Esophagus squamous epithelium (tissue), 5 donors: ENCODE measurements at places on chromosomes 7 and 10. TPM values are rescaled to one million over a fixed set of nuclear protein-coding genes. Genes with fewer than 3 reads are reported as not detected.

- DNase-seq = no peak
- H3K27me3 ChIP-seq = no peaks in the 10 kb centered on the region
- no peaks in the 10 kb centered on the region for H3K4me1 ChIP-seq
Observed at GRCh38 chr7:142329062-142329790, 71.4 kb upstream of the PRSS58 start.

DNA sequence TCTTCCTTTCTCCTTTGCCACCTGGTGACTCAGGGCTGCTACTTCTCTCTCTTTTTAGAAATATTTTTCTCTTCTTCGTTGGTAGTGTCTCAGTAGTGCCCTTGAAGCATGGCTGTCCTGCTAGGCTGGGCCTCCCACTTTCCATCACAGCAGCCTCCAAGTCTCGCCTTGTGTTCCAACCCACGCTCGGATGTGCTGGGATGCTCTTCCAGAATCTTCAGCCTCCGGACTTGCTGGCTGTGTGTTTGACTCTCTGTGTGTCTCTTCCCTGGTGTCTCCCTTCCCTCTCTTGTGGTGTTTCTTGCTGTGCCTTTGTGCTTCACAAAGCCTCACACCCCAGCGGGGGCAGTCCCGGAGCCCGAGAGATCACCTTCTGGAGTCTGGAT, 100.5 kb downstream of the INPP5A start:
- no peaks in the 10 kb centered on the region for H3K27me3 ChIP-seq
- no peaks in the 10 kb centered on the region for H3K36me3 ChIP-seq
- no peak overlapping the region for H3K4me3 ChIP-seq
- DNase-seq = no peak

DNA sequence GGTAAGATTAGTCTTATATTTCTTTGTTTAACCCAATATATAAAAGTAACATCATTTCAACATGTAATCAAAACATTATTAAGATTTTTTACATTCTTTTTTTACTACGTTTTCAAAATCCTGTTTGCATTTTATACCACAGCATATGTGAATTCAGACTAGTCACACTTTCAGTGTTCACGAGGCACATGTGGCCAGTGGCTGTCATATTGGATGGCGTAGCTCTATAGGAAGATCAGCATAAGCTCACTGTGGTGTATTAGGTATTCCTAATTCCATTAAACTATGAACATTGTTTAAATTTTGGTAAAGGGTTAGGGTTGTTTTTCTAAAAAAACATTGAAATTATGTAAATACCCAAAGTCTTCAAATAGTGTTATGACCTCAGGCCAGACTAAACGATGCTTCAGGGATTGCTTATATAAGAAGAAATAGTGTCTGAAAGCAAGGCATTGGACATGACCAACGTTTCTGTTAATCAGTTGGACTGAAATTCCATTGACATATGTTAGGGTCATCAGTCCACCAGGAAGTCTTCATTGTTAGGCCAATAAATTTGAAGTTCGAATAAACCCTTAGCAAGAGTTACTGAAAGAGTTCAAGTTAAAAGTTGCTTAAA, 97.0 kb downstream of the BICC1 start:
- H3K4me1 ChIP-seq = no peaks in the 10 kb centered on the region
- no peak overlapping the region for H3K4me3 ChIP-seq
- H3K36me3 ChIP-seq = no peaks in the 10 kb centered on the region
- no peak for DNase-seq

- H3K27me3 ChIP-seq = no peaks in the 10 kb centered on the region
- H3K36me3 ChIP-seq = no peaks in the 10 kb centered on the region
- no peak overlapping the region for H3K27ac ChIP-seq
Observed at GRCh38 chr7:27991006-27991528, 189.5 kb downstream of the JAZF1 start.

DNA sequence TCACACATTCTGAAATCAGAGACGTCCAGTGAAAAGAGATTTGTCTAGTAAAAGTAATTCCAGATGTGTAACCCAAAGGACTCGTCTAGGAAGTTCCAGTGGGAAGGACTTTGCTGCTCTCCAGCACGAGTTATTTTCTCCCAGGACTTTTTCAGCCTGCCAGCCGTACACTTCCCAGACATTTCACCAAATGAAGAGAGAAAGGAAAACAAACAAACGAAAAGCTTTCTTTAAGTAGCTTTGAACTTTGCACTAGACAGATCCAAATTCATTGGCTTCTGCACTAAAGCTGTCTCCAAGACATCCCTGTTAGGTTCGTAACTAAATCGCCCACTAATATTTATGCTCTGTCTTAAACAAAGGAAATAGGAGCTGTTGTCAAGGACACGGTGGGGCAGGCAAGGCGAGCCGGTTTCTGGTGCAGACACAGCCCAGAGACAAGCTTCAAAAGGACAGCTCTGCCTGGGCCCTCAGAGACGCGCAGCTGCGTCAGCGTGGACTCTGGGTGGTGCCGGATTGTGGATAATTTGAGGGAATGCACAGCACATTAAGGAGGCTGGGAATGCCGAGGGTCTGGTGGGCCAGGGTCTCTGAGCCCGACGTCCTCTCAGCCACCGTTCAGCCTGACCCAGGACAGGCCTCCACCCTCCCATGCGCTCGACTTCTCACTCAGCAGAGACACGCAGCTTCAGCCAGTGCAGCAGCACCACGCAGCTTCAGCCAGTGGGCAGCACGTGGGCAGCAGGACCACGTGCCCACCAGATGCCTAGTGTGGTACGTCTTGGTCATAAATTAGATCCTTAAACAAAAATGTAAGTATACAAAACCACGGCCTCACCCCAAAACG, 64.1 kb upstream of the INSIG1 start:
- H3K27ac ChIP-seq = no peak overlapping the region
- no peaks in the 10 kb centered on the region for H3K36me3 ChIP-seq
- H3K4me1 ChIP-seq = no peaks in the 10 kb centered on the region
- no peak overlapping the region for H3K4me3 ChIP-seq
- DNase-seq = no peak
- H3K27me3 ChIP-seq = peaks cover 60% of the 10 kb centered on the region

DNA sequence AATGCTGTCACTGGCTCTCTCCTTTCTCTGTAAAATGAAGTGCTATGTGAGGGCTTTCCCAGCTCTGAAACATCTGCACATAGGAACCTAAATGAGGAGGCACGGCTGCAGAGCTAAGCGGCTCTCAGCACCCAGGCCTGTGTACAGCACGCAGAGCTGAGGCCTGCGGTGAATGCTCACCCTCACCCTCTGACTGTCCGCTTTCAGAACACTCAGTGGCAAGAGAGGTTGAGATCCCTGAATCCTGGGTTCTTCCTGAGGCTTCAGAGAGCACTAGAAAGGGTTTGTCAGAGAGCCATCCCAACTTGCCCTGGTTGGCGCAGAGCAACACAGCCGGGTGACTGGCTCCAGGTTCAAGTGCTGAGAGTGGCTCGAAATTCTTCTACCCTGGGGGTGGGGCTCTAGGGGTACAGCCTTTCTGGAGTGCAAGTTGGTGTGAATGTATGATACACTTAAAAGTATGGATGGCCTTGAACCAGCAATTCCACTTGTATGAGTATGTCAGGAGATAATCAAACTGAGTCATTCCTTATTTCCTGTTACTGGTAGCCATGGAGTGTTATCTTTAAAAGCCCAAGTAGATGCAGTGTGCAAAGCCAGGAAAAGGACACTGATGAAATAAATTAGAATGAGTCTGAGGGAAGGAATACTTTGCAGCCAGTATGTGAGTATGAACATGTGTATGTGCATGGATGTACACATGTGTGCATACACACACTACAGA, 1.7 kb upstream of the CCDC201 start:
- no peaks in the 10 kb centered on the region for H3K27me3 ChIP-seq
- H3K4me3 ChIP-seq = no peak overlapping the region
- no peaks in the 10 kb centered on the region for H3K4me1 ChIP-seq
- no peak for DNase-seq
- no peak overlapping the region for H3K27ac ChIP-seq

DNA sequence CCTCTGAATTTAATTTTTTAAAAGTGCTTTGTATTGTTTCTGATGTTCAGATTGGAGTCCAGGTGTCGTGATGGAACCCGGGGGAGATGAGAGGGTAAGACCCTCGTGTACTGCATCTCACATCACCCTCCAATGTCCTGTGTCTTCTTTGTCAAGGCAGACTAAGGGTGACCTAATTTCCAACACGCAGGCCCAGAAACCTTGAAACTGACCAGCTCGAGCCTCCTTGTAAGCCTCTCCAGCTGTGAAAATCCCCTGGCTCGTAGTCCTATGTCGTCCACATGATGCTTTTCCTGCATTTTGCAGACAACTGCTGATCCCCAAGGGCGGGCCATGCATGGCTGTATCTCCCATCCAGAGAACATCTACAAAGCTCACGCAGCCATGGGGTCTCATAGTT, 220.2 kb downstream of the ARHGAP12 start:
- H3K4me1 ChIP-seq = peaks cover 21% of the 10 kb centered on the region
- H3K27ac ChIP-seq = peak overlapping the region; percentile 61
- DNase-seq = no peak

- no peak for DNase-seq
- H3K27ac ChIP-seq = no peak overlapping the region
- no peak overlapping the region for H3K4me3 ChIP-seq
Observed at GRCh38 chr7:51012569-51013217, 230.0 kb upstream of the GRB10 start.

GRCh38 chr10:116472891-116473290, 45.2 kb downstream of the PNLIPRP3 start:
- H3K27me3 ChIP-seq = no peaks in the 10 kb centered on the region
- no peaks in the 10 kb centered on the region for H3K4me1 ChIP-seq
- H3K4me3 ChIP-seq = no peak overlapping the region
- DNase-seq = no peak
- H3K36me3 ChIP-seq = no peaks in the 10 kb centered on the region

DNA sequence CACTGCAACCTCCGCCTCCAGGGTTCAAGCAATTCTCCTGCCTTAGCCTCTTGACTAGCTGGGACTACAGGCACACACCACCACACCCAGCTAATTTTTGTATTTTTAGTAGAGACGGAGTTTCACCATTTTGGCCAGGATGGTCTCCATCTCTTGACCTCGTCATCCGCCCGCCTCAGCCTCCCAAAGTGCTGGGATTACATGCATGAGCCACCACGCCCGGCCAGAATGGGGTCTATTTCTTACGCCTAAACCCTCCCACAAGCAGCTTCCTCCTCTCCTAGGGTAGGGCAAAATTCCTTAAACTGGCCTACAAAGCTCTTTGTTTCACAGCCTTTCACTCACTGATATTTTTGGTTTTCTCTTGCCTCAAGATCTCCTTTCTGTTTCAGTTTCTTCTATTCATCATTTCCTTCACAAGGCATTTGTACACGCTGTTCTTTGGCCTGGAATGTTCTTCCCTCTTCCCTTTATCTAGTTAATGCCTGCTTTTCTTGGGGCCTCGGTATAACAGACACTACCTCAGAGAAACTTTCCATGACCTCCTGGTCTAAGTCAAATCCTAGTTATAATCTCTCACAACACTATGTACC, 6.7 kb downstream of the CPEB3 start:
- H3K36me3 ChIP-seq = no peaks in the 10 kb centered on the region
- no peaks in the 10 kb centered on the region for H3K27me3 ChIP-seq
- H3K4me3 ChIP-seq = no peak overlapping the region
- H3K27ac ChIP-seq = peak overlapping the region; percentile 71
- no peak for DNase-seq

DNA sequence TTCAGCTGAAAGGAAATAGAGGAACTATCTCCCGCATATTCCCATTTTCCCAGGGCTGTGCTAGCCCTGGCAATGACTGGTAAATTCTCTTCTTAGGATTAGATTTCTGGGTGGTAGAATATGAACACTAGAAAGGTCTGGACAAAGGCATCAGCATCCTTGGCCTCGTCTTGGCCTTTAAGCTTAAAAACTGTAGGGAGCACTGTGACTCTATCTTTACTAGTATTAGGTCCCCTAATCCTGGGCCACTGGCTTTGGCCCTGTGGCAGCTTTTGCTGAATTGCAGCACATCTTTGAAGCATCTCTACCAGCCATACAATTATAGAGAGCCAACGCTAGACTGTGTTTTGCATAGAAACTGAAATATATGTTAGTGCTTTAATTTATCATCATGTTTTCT, 41.5 kb upstream of the EBLN1 start:
- no peaks in the 10 kb centered on the region for H3K36me3 ChIP-seq
- no peak for DNase-seq
- no peak overlapping the region for H3K27ac ChIP-seq
- no peaks in the 10 kb centered on the region for H3K27me3 ChIP-seq

- no peak for DNase-seq
- no peak overlapping the region for H3K27ac ChIP-seq
- no peaks in the 10 kb centered on the region for H3K4me1 ChIP-seq
- H3K27me3 ChIP-seq = no peaks in the 10 kb centered on the region
- H3K36me3 ChIP-seq = no peaks in the 10 kb centered on the region
Observed at GRCh38 chr7:155843426-155844018, 31.3 kb upstream of the SHH start.

GRCh38 chr7:32058002-32058401, 12.2 kb downstream of the PDE1C start:
- no peaks in the 10 kb centered on the region for H3K4me1 ChIP-seq
- no peaks in the 10 kb centered on the region for H3K27me3 ChIP-seq
- no peak overlapping the region for H3K4me3 ChIP-seq
- H3K27ac ChIP-seq = no peak overlapping the region

DNA sequence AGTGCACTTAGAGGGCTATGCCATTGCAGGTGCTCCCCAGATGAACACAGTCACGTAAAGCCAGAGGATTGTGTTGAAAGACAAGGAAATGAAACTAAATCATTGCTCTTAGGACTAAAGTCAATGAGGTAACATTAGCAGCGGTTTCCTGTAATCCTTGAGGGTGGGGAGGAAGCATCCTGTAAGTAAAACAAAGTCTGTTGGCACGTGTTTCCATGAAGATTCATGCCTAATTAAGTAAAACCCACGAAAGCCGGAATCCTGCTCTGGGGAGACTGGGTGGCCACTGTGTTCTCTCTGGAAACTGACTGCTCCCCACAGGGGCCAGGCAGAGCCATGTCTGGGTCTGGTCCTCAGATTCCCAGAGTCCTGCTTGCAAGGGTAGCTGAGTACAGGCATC, 18.3 kb downstream of the STEAP1B start:
- H3K27me3 ChIP-seq = no peaks in the 10 kb centered on the region
- H3K4me1 ChIP-seq = peaks cover 7% of the 10 kb centered on the region
- no peak overlapping the region for H3K4me3 ChIP-seq
- no peaks in the 10 kb centered on the region for H3K36me3 ChIP-seq
- no peak overlapping the region for H3K27ac ChIP-seq

GRCh38 chr7:139393621-139394211, 34.0 kb downstream of the LUC7L2 start:
- H3K4me1 ChIP-seq = peaks cover 10% of the 10 kb centered on the region
- no peaks in the 10 kb centered on the region for H3K27me3 ChIP-seq
- no peak overlapping the region for H3K4me3 ChIP-seq
- no peaks in the 10 kb centered on the region for H3K36me3 ChIP-seq
- H3K27ac ChIP-seq = no peak overlapping the region

GRCh38 chr10:22669163-22669711, 45.1 kb downstream of the PIP4K2A start:
- no peaks in the 10 kb centered on the region for H3K4me1 ChIP-seq
- H3K36me3 ChIP-seq = no peaks in the 10 kb centered on the region
- DNase-seq = no peak
- no peak overlapping the region for H3K27ac ChIP-seq
- H3K27me3 ChIP-seq = no peaks in the 10 kb centered on the region

GRCh38 chr10:24493165-24493564, 230.5 kb downstream of the ARHGAP21 start:
- H3K4me3 ChIP-seq = no peak overlapping the region
- H3K4me1 ChIP-seq = peaks cover 38% of the 10 kb centered on the region
- no peak overlapping the region for H3K27ac ChIP-seq
- peaks cover 44% of the 10 kb centered on the region for H3K36me3 ChIP-seq

The RRP12 gene
- 14.9 TPM for total RNA-seq

The AFAP1L2 gene
- 15.5 TPM for total RNA-seq

The RPEL1 gene
- total RNA-seq = not detected

The CCL24 gene
- 2.2 TPM for total RNA-seq

The FAM25A gene
- total RNA-seq = 353 TPM

The CTAGE4 gene
- total RNA-seq = 1.5 TPM
